Type B pancreatic cell (in vitro differentiated cells): ENCODE measurements at places on chromosomes 13 and 19.
A peak's percentile ranks its signal among the peaks of the same experiment; 100 is the strongest.

DNA sequence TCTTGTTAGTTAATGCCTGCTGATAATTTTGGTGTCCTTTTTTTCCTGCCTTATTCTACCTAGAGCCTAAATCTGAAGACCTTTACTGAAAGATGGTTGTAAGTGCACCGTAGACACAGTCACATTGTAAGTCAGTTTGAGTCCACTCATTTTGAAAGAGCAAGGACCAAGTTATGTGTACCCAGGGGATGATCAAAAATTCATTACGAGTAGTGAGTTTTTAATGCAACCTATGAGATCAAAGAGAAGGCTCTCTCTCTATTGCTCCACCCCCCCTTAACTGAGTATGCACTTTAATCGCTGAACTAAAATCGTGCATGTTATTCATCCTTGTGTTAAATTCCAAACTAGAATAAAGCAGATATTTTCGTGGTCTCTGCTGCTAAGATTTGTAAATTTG is 1.8 kb downstream of the RAP2A start:
- H3K27me3 ChIP-seq: no peaks in the 10 kb centered on the region
- H3K4me1 ChIP-seq: peaks cover 14% of the 10 kb centered on the region
- no peak for DNase-seq
- peaks cover 5% of the 10 kb centered on the region for H3K36me3 ChIP-seq
- no peak overlapping the region for H3K27ac ChIP-seq
- peak overlapping the region; percentile 88 for H3K4me3 ChIP-seq

DNA sequence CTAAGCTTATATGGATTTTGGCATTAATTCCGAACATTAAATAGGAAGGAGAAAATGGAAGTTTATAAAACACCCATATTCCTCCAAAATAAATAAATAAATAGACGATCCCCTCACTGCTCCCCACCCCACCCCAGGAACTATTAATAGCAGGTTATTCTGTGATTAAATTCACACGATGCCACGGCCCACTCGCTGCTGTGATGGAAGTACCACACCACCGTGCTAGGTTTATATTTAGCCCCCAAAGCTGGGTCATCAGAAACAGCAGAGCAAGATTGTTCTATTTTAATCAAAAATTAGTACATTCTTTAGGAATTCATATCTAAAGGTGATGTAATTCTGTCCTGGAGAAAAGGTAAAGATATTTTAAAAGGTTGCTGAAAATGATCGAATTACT is 65.4 kb downstream of the CCDC70 start:
- H3K36me3 ChIP-seq: peaks cover 6% of the 10 kb centered on the region
- no peak overlapping the region for H3K27ac ChIP-seq
- no peaks in the 10 kb centered on the region for H3K27me3 ChIP-seq
- H3K4me1 ChIP-seq: no peaks in the 10 kb centered on the region

DNA sequence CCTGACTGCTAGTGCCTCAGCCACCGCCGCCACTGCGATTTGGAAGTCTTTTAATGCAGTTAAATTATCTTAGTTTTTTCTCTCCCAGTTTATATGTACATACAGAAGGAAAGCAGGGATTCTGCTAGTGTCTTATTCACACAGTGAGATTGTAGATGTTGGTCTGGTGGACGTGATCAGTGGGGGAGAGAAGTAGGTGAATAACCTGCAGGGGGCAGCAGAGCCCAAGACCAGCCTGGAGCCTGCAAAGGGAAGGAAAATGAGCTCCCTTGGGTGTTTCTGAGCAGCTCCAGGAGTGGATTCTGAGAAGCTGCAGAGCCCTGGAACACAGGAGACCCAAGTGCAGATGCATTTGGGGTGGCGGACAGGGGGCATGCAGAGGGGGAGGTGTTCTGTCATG is 26.3 kb downstream of the ZNF844 start:
- DNase-seq: peak; percentile 73
- peak overlapping the region; percentile 74 for H3K4me3 ChIP-seq
- H3K27me3 ChIP-seq: no peaks in the 10 kb centered on the region
- H3K27ac ChIP-seq: peak overlapping the region; percentile 30
- H3K36me3 ChIP-seq: peaks cover 15% of the 10 kb centered on the region

GRCh38 chr13:113666329-113666670 is 719 bp upstream of the GRK1 start:
- H3K4me1 ChIP-seq: no peaks in the 10 kb centered on the region
- no peak for DNase-seq
- no peak overlapping the region for H3K4me3 ChIP-seq
- no peak overlapping the region for H3K27ac ChIP-seq

GRCh38 chr19:14432791-14433553 is at the start of gene PKN1:
Gene PKN1, plus strand, starts transcription at chr19:14433306. Its CDS starts 216 bp downstream, at chr19:14433522.
- peaks cover 11% of the 10 kb centered on the region for H3K4me1 ChIP-seq
- no peaks in the 10 kb centered on the region for H3K36me3 ChIP-seq
- H3K4me3 ChIP-seq: peak within 1 kb of the TSS; percentile 87
- no peak for DNase-seq
- peaks cover 9% of the 10 kb centered on the region for H3K27me3 ChIP-seq
- peak within 1 kb of the TSS; percentile 24 for H3K27ac ChIP-seq

DNA sequence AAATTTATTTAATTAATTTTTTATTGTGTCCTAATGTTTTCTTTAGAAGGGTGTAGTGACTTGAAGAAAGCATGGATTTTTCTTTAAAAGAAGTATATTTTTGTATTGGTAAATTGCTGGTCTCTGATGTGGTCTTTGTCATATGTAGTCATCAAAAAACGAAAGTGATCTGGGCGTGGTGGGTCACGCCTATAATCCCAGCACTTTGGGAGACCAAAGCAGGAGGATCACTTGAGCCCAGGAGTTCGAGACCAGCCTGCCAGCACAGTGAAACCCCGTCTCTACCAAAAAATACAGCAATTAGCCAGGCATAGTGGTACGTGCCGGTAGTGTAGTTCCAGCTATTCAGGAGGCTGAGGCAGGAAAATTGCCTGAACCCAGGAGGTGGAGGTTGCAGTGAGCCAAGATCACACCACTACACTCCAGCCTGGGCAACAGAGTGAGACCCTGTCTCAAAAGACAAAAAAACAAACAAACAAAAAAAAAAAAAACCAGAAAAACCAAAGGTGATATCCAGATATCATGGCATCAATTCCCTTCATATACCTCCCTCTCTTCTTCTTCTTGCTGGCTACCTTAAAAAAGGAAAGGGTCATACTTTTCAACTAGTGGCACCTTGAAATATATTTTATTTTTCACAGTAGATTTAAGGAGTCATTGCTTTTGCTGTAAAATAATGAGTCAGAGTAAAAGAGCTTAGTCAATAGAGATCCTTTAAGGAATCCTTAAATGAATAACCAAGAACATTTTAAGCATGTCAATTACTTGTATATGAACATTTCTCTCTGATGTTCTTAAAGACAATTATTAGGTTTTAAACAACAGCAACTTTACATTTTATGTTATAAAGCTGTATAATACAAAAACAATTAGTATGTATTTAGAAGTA is 19.9 kb downstream of the KCTD4 start:
- no peaks in the 10 kb centered on the region for H3K27me3 ChIP-seq
- H3K4me1 ChIP-seq: peaks cover 20% of the 10 kb centered on the region
- H3K4me3 ChIP-seq: no peak overlapping the region

GRCh38 chr13:50529154-50529882 is 314.2 kb downstream of the DLEU7 start:
- no peak for DNase-seq
- H3K27ac ChIP-seq: peak overlapping the region; percentile 96
- peaks cover 36% of the 10 kb centered on the region for H3K4me1 ChIP-seq
- no peaks in the 10 kb centered on the region for H3K36me3 ChIP-seq
- H3K4me3 ChIP-seq: peak overlapping the region; percentile 74
- peaks cover 3% of the 10 kb centered on the region for H3K27me3 ChIP-seq

GRCh38 chr13:33352526-33352925 is 67.0 kb upstream of the STARD13 start:
- H3K4me1 ChIP-seq: no peaks in the 10 kb centered on the region
- no peak overlapping the region for H3K4me3 ChIP-seq
- H3K27ac ChIP-seq: no peak overlapping the region
- no peak for DNase-seq

- peak overlapping the region; percentile 35 for H3K4me3 ChIP-seq
- peaks cover 28% of the 10 kb centered on the region for H3K36me3 ChIP-seq
- H3K27me3 ChIP-seq: no peaks in the 10 kb centered on the region
- H3K4me1 ChIP-seq: peaks cover 17% of the 10 kb centered on the region
Observed at GRCh38 chr19:30004403-30004802, 62.4 kb downstream of the URI1 start.

DNA sequence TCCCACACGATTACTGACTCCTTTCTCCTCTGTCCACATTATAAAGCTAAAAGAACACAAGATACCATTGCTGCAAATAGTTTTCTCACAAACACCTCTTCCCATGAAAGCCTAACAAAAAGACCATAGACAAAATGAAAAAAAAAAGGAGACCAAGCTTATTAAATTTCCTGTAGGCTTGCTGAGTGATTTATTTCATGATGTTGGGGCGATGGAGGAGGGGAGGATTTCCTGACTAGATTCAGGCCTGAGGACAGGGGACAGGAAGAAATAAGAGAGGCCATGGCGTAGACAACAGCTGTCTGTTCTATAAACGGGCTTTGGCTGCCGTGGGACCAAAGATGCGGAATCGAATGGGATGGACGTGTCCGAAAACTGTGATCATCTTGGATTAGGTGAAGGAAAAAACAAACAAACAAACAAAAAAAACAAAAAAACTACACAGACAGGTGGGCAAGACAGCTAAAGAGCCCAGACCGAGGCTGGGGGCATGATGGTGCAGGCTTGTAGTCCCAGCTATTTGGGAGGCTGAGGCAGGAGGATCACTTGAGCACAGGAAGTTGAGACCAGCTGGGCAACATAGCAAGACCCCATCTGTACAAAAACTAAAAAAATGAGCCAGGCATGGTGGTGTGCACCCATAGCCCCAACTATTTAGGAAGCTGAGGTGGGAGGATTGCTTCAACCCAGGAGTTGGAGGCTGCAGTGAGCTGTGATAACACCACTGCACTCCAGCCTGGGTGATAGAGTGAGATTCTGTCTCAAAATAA is 5.3 kb downstream of the TMPRSS9 start:
- no peaks in the 10 kb centered on the region for H3K36me3 ChIP-seq
- H3K27me3 ChIP-seq: peaks cover 4% of the 10 kb centered on the region
- no peak overlapping the region for H3K4me3 ChIP-seq

DNA sequence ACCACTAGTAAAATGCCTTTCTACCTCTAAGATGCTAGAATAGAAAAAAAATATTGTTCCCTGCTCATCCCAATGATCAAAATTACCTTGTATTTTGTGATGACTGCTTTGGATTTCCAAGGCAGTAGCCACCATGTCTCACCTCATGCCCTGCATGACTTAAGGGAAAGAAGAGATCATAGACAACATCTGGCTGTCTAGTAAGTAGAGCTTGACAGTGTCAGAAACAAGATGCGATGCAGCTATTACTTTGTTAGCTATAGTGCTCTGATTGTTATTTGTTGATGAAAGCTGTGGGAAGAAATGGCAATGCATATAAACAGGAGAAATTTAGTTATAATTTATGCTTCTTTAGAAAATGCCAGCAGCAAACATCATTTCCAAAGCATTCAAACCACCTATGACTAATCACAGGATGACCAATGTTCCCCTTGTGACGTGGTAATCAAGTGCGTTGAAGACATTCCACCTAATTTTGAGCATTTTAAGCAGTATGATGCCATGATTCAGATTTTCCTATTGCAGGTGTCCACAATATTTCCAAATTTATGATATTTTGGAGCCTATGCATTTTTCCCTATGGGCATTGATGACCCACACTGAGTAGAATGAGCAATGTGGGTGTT is 308.3 kb downstream of the KCNRG start:
- H3K27ac ChIP-seq: no peak overlapping the region
- peaks cover 21% of the 10 kb centered on the region for H3K4me1 ChIP-seq
- no peak for DNase-seq
- H3K36me3 ChIP-seq: no peaks in the 10 kb centered on the region
- H3K4me3 ChIP-seq: no peak overlapping the region

DNA sequence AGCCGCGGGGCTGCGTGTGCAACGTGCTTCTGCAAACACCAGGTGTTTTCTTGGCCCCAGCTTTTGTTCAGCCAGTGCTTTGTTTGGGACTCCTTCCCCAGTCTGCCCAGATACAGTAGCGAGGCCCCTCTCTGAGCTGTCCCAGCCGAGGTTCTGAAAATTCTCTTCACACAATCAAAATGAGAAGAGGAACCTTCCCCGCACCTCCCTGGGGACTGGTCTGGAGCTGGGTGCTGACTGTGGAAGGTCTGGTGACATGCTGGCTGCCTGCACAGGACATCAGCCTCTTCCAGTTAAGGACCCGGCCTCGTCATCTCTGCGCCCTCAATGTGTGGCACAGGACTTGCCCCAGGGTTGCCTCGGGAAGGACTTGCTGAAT is 4.2 kb downstream of the ATP4A start:
- no peak overlapping the region for H3K4me3 ChIP-seq
- no peak for DNase-seq
- H3K36me3 ChIP-seq: no peaks in the 10 kb centered on the region
- peaks cover 4% of the 10 kb centered on the region for H3K4me1 ChIP-seq
- H3K27me3 ChIP-seq: peaks cover 59% of the 10 kb centered on the region

DNA sequence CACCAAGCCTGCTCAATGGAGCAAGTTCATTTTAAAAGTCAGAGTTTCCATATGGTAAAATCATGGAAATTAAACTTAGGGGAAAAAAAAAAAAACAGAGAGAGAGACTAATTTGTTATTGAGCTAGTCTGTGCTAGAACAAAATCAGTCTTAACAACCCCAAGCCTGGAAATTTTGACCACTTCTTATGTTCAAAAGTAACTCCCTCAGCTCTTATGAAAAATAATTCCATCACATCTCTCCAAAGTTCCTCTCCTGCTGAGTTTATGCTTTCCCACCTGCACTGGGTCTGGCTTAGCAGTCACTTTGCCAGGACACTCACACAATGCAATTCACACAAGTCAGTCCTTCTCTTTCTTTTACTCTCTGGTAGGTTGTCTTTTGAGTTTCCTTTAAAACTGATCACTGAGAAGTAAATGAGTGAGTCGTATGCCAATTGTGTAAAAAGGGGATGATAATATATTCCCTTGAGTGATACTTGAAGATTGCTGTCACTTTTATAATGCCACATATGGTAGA is 92.6 kb downstream of the ENOX1 start:
- H3K27me3 ChIP-seq: peaks cover 4% of the 10 kb centered on the region
- H3K4me1 ChIP-seq: no peaks in the 10 kb centered on the region
- H3K27ac ChIP-seq: no peak overlapping the region
- no peaks in the 10 kb centered on the region for H3K36me3 ChIP-seq

GRCh38 chr13:108662528-108662927 is 33.1 kb downstream of the MYO16 start:
- no peak overlapping the region for H3K27ac ChIP-seq
- H3K4me3 ChIP-seq: no peak overlapping the region
- no peaks in the 10 kb centered on the region for H3K36me3 ChIP-seq
- no peak for DNase-seq
- no peaks in the 10 kb centered on the region for H3K4me1 ChIP-seq
- peaks cover 6% of the 10 kb centered on the region for H3K27me3 ChIP-seq

- peaks cover 74% of the 10 kb centered on the region for H3K36me3 ChIP-seq
- H3K4me1 ChIP-seq: no peaks in the 10 kb centered on the region
- DNase-seq: no peak
Observed at GRCh38 chr19:43842007-43842406, 14.9 kb downstream of the ZNF283 start.

- no peaks in the 10 kb centered on the region for H3K36me3 ChIP-seq
- H3K4me3 ChIP-seq: no peak overlapping the region
- no peak for DNase-seq
- H3K4me1 ChIP-seq: peaks cover 11% of the 10 kb centered on the region
- H3K27ac ChIP-seq: no peak overlapping the region
Observed at GRCh38 chr13:53112522-53112921, 83.9 kb downstream of the OLFM4 start.

GRCh38 chr13:107447591-107447990 is 767.7 kb downstream of the LIG4 start:
- H3K27me3 ChIP-seq: no peaks in the 10 kb centered on the region
- no peak overlapping the region for H3K4me3 ChIP-seq
- H3K4me1 ChIP-seq: no peaks in the 10 kb centered on the region
- no peak overlapping the region for H3K27ac ChIP-seq
